HFFc6 (cell line): ENCODE measurements at places on chromosomes 2 and 18. TPM values are rescaled to one million over a fixed set of nuclear protein-coding genes. Genes with fewer than 3 reads are reported as not detected.

AQP4 gene
- not detected in 3 replicates for total RNA-seq

CCDC102B gene
- 1.3 to 3.5 TPM (median 1.7 TPM) in 3 replicates for total RNA-seq

NOL4 gene
- total RNA-seq = not detected in 3 replicates

AFF3 gene
- total RNA-seq = 0.58 to 7.0 TPM (median 0.97 TPM) in 3 replicates

TMEM169 gene
- total RNA-seq = 0.08 and 0.09 TPM in 2 replicates

MAP2 gene
- total RNA-seq = 1.1 and 2.0 TPM in 2 replicates

ACKR3 gene
- 0.12 TPM in 1 of 3 replicates, not detected in the others for total RNA-seq

GKN1 gene
- total RNA-seq = not detected in 3 replicates

- H3K36me3 ChIP-seq = peaks cover 5% of the 10 kb centered on the region
- no peak for DNase-seq
- H3K4me3 ChIP-seq = peak overlapping the region; percentile 68
- peaks cover 47% of the 10 kb centered on the region for H3K27me3 ChIP-seq
Observed at GRCh38 chr18:10454681-10455557, 484 bp downstream of the APCDD1 start.

DNA sequence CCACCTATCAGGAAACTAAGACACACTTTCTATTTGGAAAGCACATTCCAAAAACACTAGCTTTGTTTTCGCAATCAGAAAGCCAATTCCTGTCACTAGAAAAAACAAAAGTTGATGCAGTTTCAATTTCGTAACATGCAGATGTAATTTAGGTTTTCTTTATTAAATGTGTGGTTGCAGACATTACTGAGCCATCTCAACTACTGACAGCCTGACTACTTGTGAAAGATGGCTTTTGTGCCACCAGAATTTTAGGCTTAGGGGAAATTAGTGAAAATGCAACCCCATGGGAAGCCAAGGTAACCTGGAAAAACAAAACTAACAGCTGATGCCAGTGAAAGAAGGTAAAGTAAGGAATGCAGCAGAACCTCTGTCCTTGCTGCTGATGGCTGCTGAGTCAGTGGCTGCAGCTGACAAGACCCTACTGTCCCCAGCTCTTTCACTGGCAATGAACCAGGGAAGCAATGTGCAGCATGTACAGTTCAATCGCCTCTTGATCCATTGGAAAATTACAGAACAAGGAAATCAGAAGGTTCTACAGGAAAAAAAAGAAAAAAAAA, 34.9 kb downstream of the FEZ2 start:
- H3K4me1 ChIP-seq = peaks cover 96% of the 10 kb centered on the region
- H3K27ac ChIP-seq = peak overlapping the region; percentile 89

DNA sequence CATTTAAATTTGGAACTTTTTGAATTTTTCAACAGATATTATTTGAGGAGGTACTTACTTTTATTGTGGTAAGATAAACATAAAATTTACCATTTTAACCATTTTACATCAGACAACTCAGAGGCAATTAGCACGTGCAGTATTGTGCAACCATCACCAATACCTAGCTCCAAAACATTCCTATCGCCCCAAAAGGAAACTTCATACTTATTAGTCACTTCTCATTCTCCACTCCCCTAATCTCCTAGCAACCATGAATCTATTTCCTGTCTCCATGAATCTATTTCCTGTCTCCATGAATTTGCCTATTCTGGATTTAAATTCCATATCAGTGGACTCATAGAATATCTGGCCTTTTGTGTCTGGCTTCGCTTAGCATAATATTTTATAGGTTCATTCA, 69.9 kb upstream of the FAM136A start:
- H3K27me3 ChIP-seq = peaks cover 2% of the 10 kb centered on the region; the same call in 1 of the 2 replicates
- peaks cover 49% of the 10 kb centered on the region for H3K4me1 ChIP-seq
- H3K4me3 ChIP-seq = peak overlapping the region; percentile 70
- DNase-seq = peak; percentile 87
- H3K27ac ChIP-seq = peak overlapping the region; percentile 99

GRCh38 chr2:201746551-201746950, 34.2 kb downstream of the ALS2 start:
- H3K27me3 ChIP-seq = no peaks in the 10 kb centered on the region
- peaks cover 11% of the 10 kb centered on the region; the same call in 1 of the 2 replicates for H3K4me1 ChIP-seq
- no peak for DNase-seq
- H3K4me3 ChIP-seq = no peak overlapping the region
- no peak overlapping the region for H3K27ac ChIP-seq

DNA sequence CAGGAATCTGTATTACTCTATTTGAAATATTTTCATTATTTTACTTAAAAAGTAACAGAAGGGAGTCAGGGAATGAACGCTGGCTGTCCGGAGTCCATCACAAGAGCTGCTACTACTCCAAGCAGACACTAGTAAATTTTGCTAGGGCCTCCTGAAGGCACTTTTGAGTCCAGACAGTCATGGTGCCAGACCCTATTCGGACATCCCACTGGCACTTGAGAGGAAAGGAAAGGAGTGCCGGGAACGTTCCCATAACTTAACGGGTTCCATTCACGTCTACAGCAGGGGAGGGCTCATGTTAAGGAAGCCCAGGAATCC, 563 bp upstream of the GMCL1 start:
- no peak for DNase-seq
- H3K4me1 ChIP-seq = peaks cover 40% of the 10 kb centered on the region
- H3K36me3 ChIP-seq = no peaks in the 10 kb centered on the region
- H3K27me3 ChIP-seq = no peaks in the 10 kb centered on the region
- H3K27ac ChIP-seq = peak overlapping the region; percentile 97
- peak overlapping the region; percentile 92 for H3K4me3 ChIP-seq

DNA sequence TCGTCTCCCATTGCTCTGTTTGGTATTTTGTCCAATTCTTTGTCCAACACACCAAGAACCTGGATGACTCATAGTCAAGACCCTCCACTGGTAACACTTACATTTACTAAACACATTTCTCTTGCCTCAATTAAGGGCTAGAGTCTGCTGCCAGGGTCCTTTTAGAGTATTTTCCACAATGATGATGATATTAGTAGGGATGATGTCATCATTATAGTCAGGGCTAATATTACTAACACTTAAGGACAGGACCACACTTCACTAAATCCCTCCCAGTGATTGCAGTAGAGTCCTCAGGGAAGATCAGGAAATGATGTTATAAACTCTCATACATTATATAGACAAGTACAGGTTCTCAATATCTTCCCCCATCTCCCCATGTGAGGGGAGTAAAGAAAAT, 13.6 kb upstream of the SS18 start:
- DNase-seq = no peak
- no peaks in the 10 kb centered on the region for H3K4me1 ChIP-seq
- H3K27me3 ChIP-seq = peaks cover 13% of the 10 kb centered on the region
- no peaks in the 10 kb centered on the region for H3K36me3 ChIP-seq
- H3K4me3 ChIP-seq = no peak overlapping the region

DNA sequence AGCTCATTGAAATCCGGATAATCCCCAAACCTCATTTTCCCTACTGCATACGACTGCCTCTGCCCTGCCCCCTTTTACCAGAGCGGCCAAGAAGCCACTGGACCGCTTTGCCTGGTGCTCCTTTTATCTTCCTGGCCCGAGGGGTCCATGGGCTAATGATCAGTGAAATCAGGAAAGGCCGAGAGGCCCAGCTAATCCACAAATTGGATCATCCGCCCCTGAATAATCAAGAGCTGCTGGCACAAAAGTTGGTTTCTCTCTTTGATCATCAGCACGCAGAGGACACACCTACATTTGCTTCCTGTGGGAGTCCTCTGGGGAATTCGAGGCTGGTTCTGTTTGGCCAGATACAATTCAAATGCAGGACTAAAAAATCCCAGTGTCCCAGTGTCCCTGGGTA, 144.5 kb downstream of the INSIG2 start:
- H3K27me3 ChIP-seq = peaks cover 5% of the 10 kb centered on the region; the same call in 1 of the 2 replicates
- no peak overlapping the region for H3K27ac ChIP-seq

- H3K27me3 ChIP-seq = peaks cover 39% of the 10 kb centered on the region
- no peaks in the 10 kb centered on the region for H3K4me1 ChIP-seq
- no peak overlapping the region for H3K27ac ChIP-seq
- H3K4me3 ChIP-seq = no peak overlapping the region
- H3K36me3 ChIP-seq = no peaks in the 10 kb centered on the region
- peak; percentile 76 for DNase-seq
Observed at GRCh38 chr2:240840435-240841060, 20.5 kb upstream of the KIF1A start.

DNA sequence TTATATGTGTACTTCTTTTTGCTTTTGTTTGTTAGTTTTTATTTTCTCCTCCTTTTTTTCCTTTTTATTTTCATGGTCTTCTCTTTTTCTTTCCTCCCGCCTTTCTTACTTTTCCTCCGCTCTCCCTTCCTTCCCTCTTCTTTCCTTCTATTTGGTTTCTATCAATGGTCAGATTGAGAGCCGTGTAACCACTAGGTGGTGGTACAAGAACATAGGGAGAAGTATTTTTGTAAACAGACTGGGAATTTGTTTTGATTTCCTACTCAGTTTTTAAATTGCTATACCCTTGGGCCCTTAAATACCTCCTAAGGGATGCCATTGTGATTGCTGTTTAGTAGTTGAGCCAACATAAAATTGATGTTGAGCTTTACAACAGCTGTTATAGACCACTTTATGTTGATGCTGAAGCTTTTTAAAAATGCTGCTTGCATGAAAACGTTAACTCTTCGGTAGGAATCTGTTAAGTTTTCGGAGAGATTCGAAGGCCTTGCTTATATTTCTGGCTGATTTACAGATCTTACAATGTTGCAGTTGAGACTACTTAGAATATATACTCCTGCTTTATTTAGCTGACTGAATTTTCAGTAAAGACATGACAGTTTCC, 124.2 kb downstream of the UBE2E3 start:
- H3K4me3 ChIP-seq = peak overlapping the region; percentile 12
- H3K36me3 ChIP-seq = no peaks in the 10 kb centered on the region
- H3K4me1 ChIP-seq = peaks cover 43% of the 10 kb centered on the region
- no peaks in the 10 kb centered on the region; the same call in 1 of the 2 replicates for H3K27me3 ChIP-seq

- H3K4me3 ChIP-seq = peak overlapping the region; percentile 33; the same call in 1 of the 2 replicates
- H3K27ac ChIP-seq = peak overlapping the region; percentile 48; the same call in 1 of the 2 replicates
- no peaks in the 10 kb centered on the region for H3K36me3 ChIP-seq
- peaks cover 16% of the 10 kb centered on the region; the same call in 1 of the 2 replicates for H3K4me1 ChIP-seq
- DNase-seq = no peak
Observed at GRCh38 chr18:5582849-5583681, 39.3 kb upstream of the EPB41L3 start.

- no peak overlapping the region for H3K27ac ChIP-seq
- peaks cover 13% of the 10 kb centered on the region for H3K4me1 ChIP-seq
- H3K36me3 ChIP-seq = peaks cover 10% of the 10 kb centered on the region
- no peak for DNase-seq
Observed at GRCh38 chr2:30162806-30163205, 16.0 kb downstream of the YPEL5 start.

DNA sequence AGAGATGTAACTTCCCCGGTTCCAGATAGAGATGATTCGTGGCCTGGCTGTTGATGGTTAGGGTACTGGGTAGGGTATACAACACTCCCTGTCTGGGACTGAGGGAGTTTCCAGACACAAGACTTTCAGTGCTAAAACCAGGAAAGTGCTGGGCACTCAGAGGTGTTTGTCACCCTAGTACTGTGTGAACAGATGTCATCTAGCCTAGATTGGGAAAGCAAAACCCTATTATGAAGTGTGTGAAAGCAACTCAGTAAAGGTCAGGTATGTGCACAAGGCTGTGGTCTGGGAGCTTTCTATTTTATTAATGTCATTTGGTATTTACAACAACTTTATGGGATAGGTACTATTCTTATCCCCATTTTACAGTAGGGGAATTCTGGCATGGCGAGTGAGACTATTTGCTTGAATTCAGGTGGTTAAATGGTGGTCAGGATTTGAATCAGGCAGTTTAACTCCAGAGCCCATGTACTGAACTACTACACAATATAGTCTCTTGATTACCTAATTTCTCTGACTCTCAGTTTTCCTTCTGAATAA, 2.6 kb downstream of the BZW1 start:
- H3K27ac ChIP-seq = peak overlapping the region; percentile 74
- peaks cover 67% of the 10 kb centered on the region for H3K36me3 ChIP-seq
- peak overlapping the region; percentile 98 for H3K4me3 ChIP-seq

DNA sequence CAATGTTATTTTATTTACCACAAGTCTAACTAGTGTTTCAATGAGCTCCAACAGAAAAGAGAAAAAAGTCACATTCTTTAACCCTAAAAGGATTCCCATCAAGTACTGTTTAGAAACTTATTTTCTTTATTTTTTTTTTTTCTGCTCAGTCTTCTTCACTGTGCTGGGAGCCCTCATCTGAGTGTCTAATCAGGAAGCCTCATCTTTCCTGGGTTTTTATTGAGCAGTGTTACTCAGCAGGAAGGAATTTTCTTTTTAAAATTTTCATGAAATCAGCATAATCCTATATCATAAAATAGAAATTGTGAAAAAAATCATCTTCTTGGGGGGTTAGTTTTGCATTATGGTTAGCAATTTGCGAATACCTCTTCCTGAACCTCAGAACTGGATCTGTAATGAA, 453.8 kb downstream of the CDH2 start:
- peak; percentile 38 for DNase-seq
- peak overlapping the region; percentile 71 for H3K4me3 ChIP-seq
- H3K27me3 ChIP-seq = peaks cover 2% of the 10 kb centered on the region
- peaks cover 19% of the 10 kb centered on the region for H3K4me1 ChIP-seq

DNA sequence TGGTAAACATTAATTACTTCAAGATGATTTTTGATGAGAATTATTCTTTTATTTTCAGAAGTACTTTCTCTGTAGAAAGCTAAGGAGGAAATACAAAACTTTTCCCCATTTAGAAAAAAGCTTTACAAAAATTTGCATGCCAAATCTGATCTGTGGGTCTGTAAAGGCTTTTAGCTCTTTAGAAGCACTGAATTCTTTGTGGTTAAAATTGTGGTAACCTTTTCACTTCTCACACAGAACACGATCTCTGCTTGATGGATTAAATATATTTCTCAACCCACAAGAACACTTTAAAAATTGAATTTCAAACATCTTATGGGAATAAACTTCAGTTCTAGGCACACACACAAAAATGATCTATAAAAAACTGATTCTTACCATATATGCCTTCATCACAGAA, 63.7 kb downstream of the VIL1 start:
- no peak overlapping the region for H3K27ac ChIP-seq
- DNase-seq = no peak
- H3K36me3 ChIP-seq = no peaks in the 10 kb centered on the region; the same call in 1 of the 2 replicates
- H3K4me1 ChIP-seq = peaks cover 6% of the 10 kb centered on the region; the same call in 1 of the 2 replicates
- no peak overlapping the region for H3K4me3 ChIP-seq
- no peaks in the 10 kb centered on the region for H3K27me3 ChIP-seq

DNA sequence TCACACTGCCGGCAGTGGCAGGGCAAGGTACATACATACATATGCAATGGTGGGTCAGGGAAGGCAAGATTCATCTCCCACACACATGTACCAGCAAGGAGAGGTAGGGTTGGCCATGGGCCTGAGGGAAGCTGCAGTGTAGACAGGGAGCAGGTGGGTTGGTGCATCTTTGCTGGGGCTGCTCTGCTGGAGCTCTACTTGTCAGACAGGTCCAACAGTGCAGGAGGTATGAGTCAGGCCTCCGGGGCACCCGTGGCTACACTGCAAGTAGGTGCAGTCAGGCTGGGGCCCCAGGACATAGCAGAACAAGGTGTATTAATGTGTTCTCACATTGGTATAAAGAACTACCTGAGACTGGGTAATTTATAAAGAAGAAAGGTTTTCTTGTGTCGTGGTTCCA, 281.1 kb upstream of the COL3A1 start:
- H3K27ac ChIP-seq = no peak overlapping the region
- no peak for DNase-seq
- no peak overlapping the region for H3K4me3 ChIP-seq
- peaks cover 21% of the 10 kb centered on the region for H3K4me1 ChIP-seq
- H3K27me3 ChIP-seq = no peaks in the 10 kb centered on the region; the same call in 1 of the 2 replicates
